ENCODE measurements at places on chromosomes 2 and 18.

GRCh38 chr2:25036221-25036559 is 5.7 kb upstream of the EFR3B start:
- no peak for DNase-seq

DNA sequence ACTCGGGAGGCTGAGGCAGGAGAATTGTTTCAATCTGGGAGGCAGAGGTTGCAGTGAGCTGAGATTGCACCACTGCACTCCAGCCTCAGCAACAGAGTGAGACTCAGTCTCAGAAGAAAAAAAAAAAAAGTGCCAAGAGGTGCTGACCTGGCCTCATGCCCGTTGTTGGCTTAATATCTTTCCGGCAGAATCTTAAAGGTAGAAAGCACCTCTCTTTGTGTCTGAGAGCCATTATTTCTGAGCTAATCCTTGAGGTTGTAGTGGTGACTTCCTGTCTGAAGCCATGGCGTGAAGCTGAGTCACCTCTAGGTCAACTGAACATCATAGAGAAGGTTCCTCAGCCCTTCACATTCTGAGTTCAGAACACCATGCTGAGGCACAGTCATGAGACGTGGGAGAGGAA is 60.4 kb downstream of the WDSUB1 start:
- DNase-seq: no peak

GRCh38 chr2:234392041-234392615 is 104.8 kb downstream of the ARL4C start:
- no peak for DNase-seq

GRCh38 chr2:149767516-149767974 is 180.0 kb upstream of the MMADHC start:
- DNase-seq: no peak

DNA sequence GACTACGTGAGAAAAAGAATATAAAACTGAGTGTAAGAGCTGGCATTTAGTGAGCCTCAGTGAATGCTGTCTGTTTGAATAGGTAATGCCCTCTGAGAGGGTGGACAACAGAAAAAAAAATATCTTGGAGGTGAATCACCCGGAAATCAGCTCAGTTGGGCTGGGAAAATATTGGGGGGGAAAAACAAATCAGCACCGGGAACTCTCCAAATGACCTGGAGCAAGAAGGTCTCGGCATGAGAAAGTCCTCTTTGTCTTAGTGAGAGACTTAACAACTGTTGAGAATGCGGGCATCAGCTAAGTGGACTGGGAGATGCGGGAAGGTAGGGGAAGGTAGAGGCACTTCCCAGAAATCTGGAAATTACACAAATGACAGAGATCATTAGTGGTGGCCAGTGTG is 109.4 kb upstream of the POU3F3 start:
- DNase-seq: no peak

DNA sequence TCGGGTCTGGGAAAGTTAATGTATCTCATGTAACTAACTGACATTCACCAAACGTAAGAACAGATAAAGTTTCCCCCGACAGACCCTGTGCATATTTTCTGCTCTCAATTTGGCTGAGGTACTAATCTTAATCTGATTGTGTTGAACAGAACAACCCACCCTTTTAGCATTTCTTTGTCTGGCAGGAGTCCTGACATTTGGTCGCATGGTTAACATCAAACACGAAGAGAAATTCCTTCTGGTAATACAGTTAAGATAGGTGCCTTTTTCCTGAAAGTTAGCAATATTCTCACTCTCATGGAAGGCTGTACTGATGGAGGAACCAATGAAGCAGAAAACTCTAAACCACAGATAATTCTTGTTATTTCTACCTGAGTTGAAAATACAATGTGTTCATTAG is 520.8 kb downstream of the PARD3B start:
- DNase-seq: no peak

GRCh38 chr2:98637401-98638147 is 29.2 kb downstream of the UNC50 start:
- DNase-seq: no peak

GRCh38 chr2:97011977-97012569 is 25.7 kb upstream of the FAM178B start:
- DNase-seq: peak; percentile 45

DNA sequence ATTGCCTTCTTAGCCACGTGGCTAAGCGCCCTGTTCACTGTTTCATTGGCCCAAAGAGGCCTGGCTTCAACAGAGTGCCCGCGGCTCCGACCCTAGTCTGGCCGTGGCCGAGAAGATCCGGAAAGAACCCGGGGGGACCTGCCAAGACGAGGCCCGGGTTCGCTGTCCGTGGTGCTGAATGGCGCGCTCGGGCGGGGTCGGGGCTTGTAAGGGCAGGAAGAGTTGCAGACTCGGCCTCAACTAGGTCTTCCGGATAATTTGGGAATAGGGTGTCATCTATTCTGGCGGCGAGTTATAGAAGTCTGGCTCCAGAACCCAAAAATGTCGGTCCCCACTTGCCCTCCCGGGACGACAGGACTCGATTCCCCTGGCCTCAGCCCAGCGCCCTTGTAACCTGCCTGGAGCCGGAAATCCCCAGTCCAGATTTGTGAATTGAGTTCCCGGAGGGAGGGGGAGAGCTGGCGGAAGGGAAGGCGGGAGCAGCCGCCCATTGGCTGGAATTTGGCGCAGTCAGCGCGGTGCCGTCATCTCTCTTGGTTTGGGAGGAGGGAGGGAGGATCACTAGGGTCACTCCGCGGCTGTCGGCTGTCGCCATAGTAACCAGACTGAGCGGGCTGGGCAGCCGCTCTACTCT is 3.5 kb downstream of the CDK5R2 start:
- DNase-seq: no peak

DNA sequence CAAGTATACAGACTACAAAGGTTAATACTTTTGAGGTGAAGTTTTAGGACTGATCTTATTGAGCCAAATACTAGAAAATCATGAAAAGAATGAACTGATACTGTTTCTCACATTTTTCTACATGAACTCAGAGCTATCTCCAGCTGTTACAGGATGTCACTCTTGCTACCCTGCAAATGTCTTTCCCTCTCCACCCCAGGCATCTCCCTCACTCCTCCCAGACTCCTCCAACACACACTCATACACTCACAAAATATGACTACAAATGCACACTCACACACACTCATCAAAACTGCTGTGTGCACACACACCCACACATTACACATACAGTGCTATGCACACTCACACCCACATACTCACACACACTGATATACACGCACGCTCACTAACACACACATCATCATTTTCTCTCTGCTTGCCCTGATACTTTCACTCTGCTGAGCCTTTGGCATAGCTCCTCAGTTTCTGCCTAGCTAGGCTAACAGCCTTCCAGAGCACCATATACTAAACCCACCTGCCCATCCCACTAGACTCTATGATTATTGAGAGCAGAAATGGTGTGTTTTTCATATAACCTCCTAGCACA is 273.3 kb downstream of the CD226 start:
- DNase-seq: no peak

- DNase-seq: no peak
Measured at GRCh38 chr2:112541315-112542122, 746 bp upstream of the POLR1B start.

DNA sequence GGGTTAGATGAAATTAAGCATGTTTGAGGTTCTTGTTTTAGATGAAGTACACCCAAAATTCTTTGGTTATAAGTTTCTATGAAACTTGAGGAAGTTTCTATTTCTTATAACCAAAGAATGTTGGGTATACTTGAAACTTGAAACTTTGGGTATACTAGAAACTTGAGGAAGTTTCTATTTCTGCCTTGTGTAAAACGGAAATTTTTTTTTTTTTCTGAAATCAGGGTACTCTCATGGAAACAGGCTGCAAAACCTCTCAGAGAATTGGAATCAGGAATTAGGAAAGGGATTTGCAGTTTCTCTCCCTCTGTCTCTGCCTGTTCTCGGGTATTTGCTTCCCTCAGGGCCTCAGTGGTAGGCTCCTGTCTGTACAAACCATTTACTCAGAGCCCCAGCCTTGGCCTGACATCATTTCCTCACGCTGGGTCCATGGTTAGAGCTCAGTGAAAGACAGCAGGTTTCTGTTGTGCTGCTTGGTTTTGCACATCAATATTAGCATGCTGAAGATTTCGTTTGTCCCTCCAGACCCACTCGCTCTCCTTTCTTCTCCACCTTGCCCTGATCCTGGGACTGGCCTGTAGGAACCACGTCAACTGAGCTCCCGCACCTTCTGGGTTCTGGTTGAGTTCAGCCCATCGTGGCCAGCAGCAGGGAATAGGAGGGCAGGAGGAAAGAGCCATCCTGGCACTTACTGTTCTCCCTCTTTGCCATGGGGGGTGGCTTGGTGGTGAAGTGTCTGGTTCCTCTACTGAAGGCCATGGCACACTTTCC is 106.4 kb downstream of the POLR1A start:
- no peak for DNase-seq

GRCh38 chr2:207144173-207144785 is 21.5 kb downstream of the KLF7 start:
- no peak for DNase-seq

- no peak for DNase-seq
Measured at GRCh38 chr18:8006979-8007378, 439.9 kb downstream of the PTPRM start.

DNA sequence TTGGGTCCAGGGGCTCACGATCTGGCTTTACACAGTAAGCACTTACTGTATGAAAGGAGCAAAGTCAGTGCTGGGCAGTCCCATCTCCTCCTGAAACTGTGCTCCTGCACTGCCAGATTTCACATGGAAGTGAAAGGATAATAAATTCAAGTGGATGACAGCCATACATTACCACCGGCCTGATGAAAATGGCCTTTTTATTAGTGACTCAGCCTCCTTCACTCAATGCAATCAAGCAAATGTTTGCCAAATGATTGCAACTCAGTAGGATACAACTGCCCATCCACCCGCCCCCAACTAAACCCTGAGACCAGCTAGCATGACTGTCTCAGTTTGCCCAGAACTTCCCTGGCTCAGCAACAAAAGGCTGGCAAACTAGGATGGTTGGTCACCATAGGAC is 77.1 kb downstream of the MYO5B start:
- DNase-seq: no peak

GRCh38 chr2:113174376-113174750 is 592 bp downstream of the PSD4 start:
- no peak for DNase-seq

GRCh38 chr2:222442665-222443064 is 18.3 kb downstream of the SGPP2 start:
- DNase-seq: no peak

GRCh38 chr18:31101183-31102024 is 817 bp downstream of the DSC2 start:
- no peak for DNase-seq

DNA sequence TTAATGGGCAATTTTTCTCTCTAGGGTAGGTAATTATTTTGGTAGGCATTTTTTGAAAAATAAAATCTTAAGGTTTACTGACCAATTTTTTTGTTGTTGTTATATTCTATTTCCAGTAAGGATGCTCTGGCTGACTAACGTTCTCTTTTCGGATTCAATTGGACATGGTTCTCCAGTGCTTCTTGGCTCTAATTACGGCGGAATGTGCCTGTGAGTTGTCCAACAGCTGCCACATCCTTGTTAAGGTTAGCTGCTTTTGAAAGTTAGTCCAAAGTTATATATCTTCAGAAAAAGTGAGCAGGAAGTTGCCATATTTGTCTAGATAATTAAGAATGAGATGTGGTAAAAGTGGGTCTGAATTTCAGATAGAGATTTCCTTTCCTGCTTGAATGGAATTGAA is 45.8 kb upstream of the SMIM21 start:
- DNase-seq: no peak

DNA sequence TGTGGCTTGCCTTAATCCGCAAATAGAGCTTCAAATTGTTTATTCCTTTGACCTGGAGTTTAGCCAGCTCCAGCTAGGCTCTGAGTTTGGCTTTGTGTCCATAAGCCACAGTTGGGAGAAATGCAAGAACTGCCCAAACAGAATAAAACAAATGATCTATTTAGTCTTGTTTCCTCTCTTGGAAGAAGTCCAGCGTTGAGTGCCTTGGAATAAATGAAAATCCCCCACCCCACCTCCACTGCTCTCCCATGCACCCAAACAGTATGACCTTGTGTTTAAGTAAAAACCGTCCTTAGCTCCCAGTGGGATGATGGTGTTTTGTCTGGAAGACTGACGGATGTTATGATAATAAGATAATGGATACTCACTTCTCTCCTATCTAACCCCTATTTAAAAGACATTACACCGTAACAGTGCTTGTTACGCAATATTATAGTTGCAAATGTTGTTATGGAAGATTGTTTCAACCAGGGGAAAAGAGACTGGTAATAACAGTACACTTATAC is 3.2 kb upstream of the SERPINE2 start:
- no peak for DNase-seq

- no peak for DNase-seq
Measured at GRCh38 chr18:76455003-76455676, 39.9 kb downstream of the ZNF516 start.

GRCh38 chr2:241379481-241380480 is 23.7 kb downstream of the FARP2 start:
- DNase-seq: no peak

GRCh38 chr2:189234991-189235390 is 55.4 kb upstream of the COL5A2 start:
- DNase-seq: no peak

DNA sequence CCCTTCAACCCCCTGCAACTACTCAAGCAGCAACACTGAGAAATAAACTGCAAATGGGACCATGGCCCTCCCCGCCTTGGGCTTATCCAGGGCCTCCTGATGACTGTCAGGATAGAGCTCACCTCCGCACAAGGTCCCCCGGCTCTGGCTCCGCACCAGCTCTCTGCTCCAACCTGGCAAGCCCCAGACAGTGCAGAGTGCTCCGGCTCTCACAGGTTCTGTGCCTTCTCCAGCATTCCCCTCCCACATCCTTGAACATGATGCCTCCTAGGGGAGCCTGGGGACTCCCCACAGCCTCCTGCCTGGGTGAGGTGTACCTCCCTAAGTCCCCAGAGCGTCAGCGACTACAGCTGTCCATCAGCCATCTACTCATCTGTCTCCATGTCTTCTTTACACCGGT is 26.7 kb upstream of the NPAS2 start:
- DNase-seq: no peak

- no peak for DNase-seq
Measured at GRCh38 chr2:192814376-192814775, 619.6 kb upstream of the TMEFF2 start.

DNA sequence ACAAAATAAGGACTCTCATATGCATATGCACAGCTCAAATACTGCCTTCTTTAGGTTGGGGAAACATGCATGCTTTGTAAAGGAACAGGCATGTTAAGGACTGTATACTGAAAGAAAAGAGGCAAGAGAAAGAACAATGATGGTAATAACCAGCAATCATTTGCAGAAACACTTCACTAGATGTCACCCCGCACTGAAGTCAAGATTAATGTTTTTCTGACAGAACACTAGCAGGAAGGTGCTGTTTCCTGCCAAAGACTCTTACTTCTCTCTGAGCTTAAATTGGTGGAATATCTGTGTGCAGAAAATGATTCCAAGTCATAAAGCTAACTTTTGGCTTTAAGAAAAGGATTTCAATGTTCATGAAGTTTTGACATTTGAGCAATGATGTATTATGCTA is 19.3 kb upstream of the CSRNP3 start:
- no peak for DNase-seq

GRCh38 chr18:50190236-50190635 is 4.7 kb downstream of the MYO5B start:
- DNase-seq: no peak

Data from AG09319 (cell line).